ENCODE measurements at places on chromosomes 1 and 21.

DNA sequence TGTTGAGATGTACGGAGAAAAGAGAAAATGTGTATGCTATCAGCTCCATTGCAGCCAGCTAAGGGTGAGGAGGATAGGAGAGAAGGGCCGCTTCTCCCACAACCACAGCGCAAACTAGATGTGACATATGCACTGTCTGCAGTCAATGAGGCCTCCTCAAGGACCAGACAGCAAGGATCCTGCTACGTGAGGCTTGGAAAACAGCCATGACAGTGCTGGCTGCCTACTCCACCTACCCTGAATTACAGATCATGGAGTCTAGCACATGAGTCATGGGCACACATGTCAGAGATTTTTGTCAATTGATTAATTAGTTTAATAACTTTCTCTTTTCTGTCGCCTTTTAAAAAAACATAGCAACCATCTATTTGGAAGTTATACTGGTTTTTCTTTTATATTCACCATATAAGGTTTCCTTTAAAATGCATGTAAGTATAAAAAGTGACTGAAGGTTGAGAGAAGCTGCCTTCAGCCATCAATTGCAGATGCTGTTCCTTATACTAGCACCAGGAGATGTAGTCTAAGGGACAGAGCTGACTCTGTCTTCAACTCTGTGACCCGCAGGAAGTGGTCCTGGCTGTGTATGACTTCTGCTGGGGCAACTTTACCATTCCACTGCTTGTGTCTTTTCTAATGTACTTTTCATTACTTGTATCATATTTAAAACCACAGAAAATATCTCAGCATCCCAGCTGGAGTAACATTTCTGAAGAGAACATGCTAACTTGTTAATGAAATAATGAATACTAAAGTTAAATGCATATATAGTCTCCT lies 3.1 kb downstream of the VPS26C start:
- no peak for DNase-seq

GRCh38 chr1:27614625-27615344 lies 10.8 kb upstream of the AHDC1 start:
- no peak for DNase-seq

GRCh38 chr1:55503663-55504305 lies 288.6 kb upstream of the USP24 start:
- no peak for DNase-seq

DNA sequence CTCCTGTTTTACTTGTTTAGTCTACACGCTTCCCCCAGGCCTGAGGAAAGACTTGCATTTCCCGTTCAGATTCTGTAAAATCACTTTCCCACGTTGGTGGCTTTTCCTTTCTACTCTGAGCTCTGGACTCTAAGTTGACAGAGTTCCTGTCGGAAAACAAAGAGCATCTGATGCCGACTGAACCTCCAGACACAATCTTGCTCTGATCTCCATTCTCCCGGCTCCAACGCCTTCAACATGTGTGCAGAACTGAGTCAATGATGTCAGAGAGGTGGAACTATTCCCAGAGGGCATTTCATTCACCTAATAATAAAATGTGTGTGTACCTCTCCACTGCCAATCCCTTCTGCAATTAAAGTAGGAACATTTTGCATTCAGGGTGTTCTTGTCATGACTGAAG lies 147.7 kb downstream of the MIS18A start:
- DNase-seq = no peak

DNA sequence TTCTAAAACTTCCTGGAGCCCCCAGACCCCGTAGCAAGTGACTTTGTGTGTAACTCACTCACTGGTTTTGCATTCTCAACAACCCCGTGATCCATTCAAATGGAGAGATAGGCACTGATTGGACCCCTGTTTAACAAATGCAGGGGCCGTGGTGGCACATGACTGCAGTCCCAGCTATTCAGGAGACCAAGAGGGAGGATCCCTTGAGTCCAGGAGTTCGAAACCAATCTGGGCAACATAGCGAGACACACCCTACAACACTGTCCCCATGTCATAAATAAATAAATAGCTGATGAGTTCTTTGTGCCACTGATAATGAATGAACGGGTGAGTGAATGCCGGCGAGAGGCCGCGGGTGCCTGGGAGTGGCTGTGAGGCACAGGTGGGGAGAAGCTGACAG lies 59.4 kb upstream of the PAX7 start:
- DNase-seq = no peak

- DNase-seq = no peak
Measured at GRCh38 chr1:158813164-158813563, 18.0 kb upstream of the MNDA start.

- DNase-seq = no peak
Measured at GRCh38 chr21:46377789-46378188, 53.8 kb downstream of the PCNT start.
